ENCODE measurements at places on chromosomes 12 and 14.
A peak's percentile ranks its signal among the peaks of the same experiment; 100 is the strongest.

DNA sequence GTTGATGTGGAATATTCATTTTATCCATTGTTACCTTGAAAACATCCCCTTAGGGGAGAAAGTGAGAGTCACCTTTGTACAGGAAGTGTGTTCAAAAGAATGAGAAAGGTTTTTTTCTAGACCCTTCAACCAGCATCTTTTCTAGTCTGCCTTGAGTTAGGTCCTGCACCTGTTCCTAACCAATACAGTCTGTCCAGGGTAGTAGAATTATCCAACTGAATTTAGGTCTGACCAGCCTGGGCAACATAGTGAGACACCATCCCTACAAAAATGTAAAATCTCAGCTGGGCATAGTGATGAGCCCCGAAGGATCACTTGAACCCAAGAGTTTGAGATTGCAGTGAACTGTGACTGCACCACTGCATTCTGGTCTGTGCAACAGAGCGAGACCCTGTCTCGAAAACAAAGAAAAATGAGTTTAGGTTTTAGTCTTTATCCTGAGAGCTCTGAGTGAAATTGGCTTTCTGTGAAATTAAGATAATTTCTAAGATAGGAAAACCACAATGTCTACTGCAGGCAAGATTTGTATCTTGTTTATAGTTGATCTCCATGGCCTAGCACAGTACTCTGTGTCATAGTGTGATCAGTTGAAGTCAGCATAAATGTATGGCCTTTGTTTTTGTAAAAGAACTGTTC, 25.2 kb downstream of the ARHGAP5 start:
- no peak for DNase-seq

DNA sequence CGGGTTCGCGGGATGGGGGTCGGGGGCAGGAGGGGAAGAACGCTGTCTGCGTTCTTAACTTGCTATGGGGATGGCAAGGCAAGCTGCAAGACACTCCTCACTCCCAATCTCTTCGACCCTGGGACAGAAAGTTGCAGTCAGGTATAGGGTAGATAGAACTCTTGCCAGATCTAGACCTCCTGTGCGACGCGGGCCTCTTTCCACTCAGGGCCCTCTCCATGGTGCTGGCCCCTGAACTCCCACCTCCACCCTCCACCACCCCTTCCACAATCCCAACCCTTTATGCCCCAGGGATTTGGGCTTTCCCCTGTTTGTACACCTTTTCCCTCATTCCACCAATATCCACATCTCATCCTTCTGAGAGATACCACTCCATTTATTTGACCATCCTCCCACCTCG, 812 bp downstream of the NABP2 start:
- DNase-seq, result no peak

GRCh38 chr12:110689281-110690126, 589 bp upstream of the HVCN1 start:
- peak; percentile 30 for DNase-seq

DNA sequence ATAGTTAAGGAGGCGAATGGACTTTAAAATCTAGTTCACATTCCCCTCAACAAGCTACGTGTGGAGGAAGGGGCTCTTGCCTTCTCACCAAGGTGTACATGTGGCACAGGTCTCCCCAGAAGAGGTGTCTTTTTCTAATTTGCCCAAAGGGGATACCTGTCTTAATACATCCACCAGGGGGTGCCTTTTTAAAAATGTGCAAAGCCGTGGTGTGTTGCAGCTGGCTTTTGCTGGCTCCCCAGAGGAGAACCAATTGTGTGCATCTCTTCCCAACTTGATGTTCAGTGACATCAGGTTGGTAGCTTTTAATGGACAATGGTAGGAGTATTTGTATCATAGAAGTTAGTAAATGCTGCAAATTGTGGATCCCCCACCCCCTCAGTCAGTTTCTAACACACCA, 33.8 kb downstream of the CREBL2 start:
- peak; percentile 12 for DNase-seq

- DNase-seq, result no peak
Measured at GRCh38 chr14:69321601-69322330, 61.8 kb downstream of the GALNT16 start.

GRCh38 chr12:18990856-18991255, 138.7 kb upstream of the PLEKHA5 start:
- DNase-seq, result no peak

- no peak for DNase-seq
Measured at GRCh38 chr12:96548384-96548783, 59.0 kb downstream of the CFAP54 start.

DNA sequence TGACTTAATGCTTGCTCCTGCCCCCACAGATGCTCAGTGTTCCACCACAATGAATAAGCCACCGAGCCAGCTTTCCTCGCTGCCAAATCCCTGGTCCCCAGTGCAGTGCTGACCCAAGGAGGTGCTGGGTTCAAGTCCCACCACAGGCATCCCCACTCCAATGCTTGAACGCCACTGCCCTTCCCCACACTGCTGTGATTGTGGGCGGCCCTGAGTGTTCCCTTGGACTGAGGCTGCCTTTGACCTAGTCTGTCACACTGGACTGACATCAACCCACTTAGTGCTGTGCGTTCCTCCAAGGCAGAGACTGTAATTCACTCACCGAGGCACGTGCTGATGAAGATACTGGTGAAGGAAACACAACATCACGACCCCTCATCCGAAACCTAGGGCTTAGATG, 83.4 kb upstream of the TMCC3 start:
- DNase-seq, result no peak

DNA sequence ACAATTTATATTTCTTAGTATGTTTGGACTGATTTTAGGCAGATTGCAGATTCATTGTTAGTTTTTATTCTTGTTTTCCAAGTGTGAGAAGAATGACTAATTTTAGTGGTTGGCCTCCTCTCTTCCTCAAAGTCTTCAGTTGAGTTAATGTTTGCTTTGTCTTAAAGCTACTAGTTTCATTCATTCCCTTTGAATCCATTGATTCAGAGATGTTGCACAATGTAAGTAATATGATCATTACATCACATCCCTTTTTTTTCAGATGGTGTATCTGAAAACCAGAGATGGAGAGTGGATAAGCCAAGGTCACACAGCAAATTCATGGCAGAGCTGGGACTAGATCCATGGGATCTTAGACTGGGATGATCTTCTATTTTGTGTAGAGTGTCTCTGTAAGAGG, 577.5 kb downstream of the BCL11B start:
- no peak for DNase-seq

- no peak for DNase-seq
Measured at GRCh38 chr14:81302638-81303037, 81.9 kb upstream of the GTF2A1 start.

- DNase-seq, result no peak
Measured at GRCh38 chr12:32501835-32502333, 102.5 kb downstream of the FGD4 start.

- DNase-seq, result peak; percentile 61
Measured at GRCh38 chr12:57127726-57128518, at the start of gene LRP1. LRP1 (plus strand) TSS chr12:57128483; CDS start chr12:57128965, 482 bp downstream.

DNA sequence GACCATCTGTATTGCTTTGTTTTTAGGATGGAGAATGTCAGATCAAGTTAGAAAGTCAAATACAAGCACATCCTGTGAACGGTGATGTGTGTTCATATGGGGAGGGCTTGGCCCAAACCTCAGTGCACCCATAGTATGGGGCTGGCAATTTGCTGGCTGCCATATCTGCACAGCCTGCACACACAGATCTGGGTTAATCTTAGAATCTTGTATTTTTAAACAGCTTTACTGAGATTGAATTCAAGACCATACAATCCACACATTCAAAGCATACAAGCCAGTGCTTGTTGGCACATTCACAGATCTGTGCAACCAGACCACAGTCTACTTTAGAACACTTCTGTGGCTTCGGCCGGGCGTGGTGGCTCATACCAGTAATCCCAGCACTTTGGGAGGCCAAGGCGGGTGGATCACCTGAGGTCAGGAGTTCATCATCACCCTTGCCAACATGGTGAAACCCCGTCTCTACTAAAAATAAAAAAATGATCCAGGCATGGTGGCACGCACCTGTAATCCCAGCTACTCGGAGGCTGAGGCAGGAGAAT, 90.4 kb downstream of the CCDC92 start:
- DNase-seq, result no peak

- no peak for DNase-seq
Measured at GRCh38 chr14:70152704-70153103, 36.0 kb downstream of the SLC8A3 start.

- DNase-seq, result no peak
Measured at GRCh38 chr12:12379831-12380730, 23.2 kb downstream of the BORCS5 start.

DNA sequence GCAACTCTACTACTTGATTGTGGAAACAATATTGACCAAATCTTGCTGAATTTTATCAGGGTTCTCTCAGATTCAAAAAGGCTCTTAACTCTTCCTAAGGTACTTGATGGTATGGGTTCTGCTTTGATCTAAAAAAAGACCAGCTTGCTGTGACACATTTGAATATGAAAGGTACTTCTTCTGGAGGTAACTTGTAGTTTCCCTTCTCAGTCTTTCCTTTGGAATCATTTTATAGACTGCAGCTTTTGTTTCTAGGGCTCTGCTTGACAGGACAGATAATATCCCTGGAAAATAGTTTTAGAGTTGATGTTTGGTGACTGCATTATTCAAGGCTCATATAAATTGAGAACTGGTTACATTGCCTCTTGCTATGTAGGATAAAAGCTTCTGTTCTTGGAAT, 251.9 kb downstream of the FUT8 start:
- DNase-seq, result no peak

DNA sequence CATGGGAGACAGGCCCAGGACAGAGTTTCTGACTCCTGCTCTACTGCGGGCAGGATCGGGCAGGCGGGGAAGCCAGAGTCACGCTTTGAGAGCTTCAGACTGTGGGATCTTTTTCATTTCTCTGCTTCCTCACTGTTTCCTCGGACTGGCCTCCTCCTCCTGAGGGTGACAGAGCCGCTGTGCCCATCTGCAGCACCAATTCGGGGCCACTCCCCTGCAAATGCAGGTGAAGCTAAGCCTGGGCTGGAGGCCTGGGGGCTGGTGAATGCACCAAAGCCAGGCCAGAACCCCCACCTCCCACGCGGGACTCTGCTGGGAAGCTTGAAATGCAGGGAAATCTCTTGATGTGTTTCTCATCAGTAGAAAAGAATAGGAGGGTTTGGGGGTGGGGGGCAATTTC, 77.5 kb downstream of the FOXN3 start:
- DNase-seq, result no peak

DNA sequence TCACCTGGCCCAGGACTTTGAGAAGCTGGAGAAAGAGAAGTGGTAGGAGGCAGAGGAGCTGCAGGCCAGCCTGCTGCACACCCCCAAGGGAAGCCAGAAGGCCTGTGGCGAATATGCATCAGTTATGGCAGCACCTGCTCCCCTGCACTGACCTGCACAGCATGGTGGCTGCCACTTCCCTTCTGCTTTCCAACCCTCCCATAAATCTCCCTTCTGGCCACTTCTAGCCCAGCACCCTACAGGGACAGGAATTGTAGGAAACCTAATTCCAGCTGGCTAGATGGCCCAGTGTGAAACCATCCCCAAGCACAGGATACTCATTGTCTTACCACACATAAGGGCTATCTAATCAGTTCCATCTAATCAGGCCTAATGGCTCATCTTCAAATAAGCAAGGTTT, 136.3 kb downstream of the TBX3 start:
- DNase-seq, result no peak

All from stimulated activated CD4-positive, alpha-beta T cell treated with anti-CD3 and anti-CD28 coated beads, Interleukin-4, amount 100 ng/mL, for 48 hours (primary cell).